ENCODE measurements at places on chromosomes 4 and X. TPM values are rescaled to one million over a fixed set of nuclear protein-coding genes. Genes with fewer than 3 reads are reported as not detected.

SYP gene
- 3.2 TPM for total RNA-seq

GUCY1B1 gene
- total RNA-seq: 0.25 TPM

JADE1 gene
- total RNA-seq: 27.4 TPM

MTNR1A gene
- 0.88 TPM for total RNA-seq

ZNF732 gene
- not detected for total RNA-seq

PFKFB1 gene
- not detected for total RNA-seq

ARHGEF6 gene
- 0.14 TPM for total RNA-seq

SPANXN4 gene
- not detected for total RNA-seq

CNKSR2 gene
- total RNA-seq: 2.2 TPM

CT55 gene
- not detected for total RNA-seq

SSX2B gene
- not detected for total RNA-seq

HDAC6 gene
- 31.8 TPM for total RNA-seq

MAGEA9B gene
- total RNA-seq: not detected

MAP3K15 gene
- 1.8 TPM for total RNA-seq

PACRGL gene
- 11.6 TPM for total RNA-seq

RIBC1 gene
- total RNA-seq: 0.54 TPM

ARSJ gene
- 4.6 TPM for total RNA-seq

BCAP31 gene
- total RNA-seq: 339 TPM

CHIC1 gene
- total RNA-seq: 3.7 TPM

CFAP97 gene
- total RNA-seq: 13.1 TPM

TMEM47 gene
- total RNA-seq: 1.5 TPM

GPR143 gene
- 0.42 TPM for total RNA-seq

NLGN4X gene
- 0.04 TPM for total RNA-seq

GALNT7 gene
- 23.7 TPM for total RNA-seq

SMPX gene
- not detected for total RNA-seq

NEUROG2 gene
- not detected for total RNA-seq

FGF5 gene
- 0.11 TPM for total RNA-seq

PPP1R2C gene
- total RNA-seq: not detected

VEGFC gene
- 9.2 TPM for total RNA-seq

GPR119 gene
- not detected for total RNA-seq

SLC25A14 gene
- 16.8 TPM for total RNA-seq

Measured in A549 treated with dexamethasone at 1 μM for 4 hours (cell line).